ENCODE measurements at places on chromosomes 3 and 15.

DNA sequence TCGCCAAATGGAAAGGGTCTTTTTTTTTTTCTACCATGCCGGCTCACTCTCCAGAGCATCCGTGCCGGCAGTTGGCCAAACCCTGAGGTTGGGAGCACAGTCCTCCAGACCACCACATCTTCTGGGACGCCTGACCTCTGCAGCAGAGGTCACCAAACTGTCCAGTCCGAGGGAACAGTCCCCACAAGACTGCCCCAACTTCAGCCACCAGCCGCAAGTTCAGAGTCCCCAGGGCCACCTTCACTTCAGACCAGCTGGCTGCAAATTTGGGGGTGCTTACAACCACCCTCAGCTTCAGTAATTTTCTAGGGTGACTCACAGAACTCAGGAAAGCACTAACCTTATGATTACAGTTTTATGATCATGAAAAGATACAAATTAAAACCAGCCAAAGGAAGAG, 28.9 kb downstream of the PLA2G4D start:
- DNase-seq, result no peak

DNA sequence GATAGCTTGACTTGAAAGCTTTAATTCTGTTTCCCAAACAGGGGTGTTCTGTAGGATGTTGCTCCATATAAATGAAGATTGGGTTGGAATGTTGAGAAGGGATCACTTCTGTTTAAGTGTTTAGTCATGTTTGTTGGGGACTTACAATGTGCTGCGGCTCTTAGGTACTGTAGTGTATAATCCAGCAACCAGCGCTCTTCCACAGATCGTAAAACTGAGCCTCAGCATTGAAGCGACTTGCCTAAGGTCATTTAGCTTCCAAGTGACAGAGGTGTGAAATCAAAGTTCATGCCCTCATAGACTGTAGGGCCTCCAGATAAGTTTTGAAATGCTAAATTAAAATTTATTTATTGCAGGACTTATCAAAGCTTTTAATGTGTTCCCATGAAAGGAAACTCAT, 1.8 kb downstream of the MKRN2 start:
- no peak for DNase-seq

DNA sequence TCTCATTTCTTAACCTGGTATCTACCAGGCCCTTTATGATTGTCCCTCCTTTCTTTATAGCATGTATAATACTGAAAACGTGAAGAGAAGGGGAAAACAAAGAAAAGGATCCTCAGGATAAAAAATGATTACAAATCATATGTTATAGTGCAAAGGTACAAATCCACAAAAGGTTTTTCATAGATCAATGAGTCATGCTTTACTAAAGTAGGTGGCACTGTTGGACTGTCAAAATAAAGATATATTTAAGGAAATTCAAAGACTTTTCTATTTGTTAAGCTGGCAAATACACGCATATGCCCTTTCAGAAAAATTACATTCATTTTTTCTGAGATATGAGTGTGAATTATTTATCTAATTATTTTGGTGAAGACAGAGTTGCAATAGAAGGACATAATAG, 151.6 kb downstream of the CADM2 start:
- DNase-seq, result no peak

DNA sequence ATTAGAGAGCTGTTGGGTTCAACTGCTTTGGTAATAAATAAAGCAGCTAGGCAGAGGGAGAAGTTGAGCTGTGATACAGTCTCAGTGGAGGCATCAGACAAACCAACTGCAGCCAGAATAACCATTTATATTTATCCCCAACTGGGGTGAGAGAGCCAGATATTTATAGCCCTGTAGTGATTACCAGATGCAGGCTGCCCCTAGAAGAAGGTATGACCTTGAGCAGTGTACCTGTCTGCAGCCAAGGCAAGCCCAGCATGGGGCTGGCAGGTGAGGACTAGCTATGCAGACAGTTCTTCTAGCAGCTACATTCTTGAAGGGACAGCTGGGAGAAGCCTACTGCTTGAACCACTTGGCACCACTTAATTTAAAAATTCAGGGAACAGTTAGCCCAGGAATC, 144.4 kb upstream of the EPHA3 start:
- no peak for DNase-seq

GRCh38 chr3:131995891-131996290, 38.9 kb downstream of the CPNE4 start:
- peak; percentile 30 for DNase-seq

Measured in fibroblast of skin of scalp (primary cell).